ENCODE measurements at places on chromosomes 3 and 15.

GRCh38 chr15:95409211-95409610 is 921.3 kb upstream of the NR2F2 start:
- no peak for DNase-seq

DNA sequence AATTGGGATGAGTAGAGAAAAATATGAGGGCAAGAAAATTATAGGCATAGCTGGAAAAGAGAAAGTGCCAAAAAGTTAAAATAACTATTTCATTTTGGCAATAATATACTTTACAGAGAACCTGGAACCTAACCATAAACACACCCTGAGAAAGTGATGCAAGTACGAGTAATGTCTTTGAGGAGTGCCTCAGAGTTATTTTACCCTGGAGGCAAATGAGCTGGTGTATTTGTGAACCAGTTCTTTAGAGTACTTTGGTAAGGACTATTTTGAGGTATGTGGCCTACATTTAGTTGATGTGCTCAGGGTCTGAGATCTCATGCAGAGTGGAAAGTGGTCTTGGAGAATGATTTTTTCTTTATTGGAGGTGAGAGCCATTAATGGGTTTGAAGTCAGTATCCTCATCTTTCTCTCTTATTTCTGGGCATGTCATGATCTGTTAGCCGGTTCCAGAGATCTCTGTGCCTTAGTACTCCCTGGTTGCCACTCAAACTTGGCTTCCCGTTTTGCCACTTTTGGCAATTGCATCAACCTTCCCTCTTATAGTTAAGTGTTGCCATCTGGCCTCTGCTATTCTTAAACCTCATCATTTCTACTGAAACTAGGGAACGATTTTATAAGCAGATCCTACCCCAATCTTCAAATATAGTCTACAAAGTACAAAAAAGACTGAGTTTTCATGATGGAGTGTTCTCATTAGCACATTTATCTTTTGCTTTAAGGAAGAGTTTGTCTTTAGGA is 145.7 kb downstream of the EPHA6 start:
- DNase-seq, result peak; percentile 72

DNA sequence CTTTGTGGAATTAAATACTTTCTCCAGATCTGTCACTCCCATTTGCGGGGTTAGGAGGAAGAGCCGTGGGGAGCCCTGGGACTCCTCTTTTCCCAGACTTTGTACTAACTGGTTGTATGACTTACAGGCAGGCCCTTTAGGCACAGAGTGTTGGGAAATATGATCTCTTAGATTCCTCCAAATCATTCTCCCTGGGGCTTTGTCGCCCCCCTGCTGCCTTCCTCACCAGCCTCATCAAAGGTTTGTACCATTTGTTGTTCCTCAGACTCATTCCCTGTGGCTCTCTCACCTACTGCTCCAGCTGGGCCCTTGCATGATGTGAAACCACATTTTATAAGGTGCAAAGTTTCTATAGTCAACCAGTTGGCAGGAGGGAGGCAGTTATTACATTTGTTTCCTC is 56.4 kb downstream of the CRYGS start:
- DNase-seq, result peak; percentile 22

- DNase-seq, result no peak
Observed at GRCh38 chr3:1197051-1197450, 104.2 kb downstream of the CNTN6 start.

DNA sequence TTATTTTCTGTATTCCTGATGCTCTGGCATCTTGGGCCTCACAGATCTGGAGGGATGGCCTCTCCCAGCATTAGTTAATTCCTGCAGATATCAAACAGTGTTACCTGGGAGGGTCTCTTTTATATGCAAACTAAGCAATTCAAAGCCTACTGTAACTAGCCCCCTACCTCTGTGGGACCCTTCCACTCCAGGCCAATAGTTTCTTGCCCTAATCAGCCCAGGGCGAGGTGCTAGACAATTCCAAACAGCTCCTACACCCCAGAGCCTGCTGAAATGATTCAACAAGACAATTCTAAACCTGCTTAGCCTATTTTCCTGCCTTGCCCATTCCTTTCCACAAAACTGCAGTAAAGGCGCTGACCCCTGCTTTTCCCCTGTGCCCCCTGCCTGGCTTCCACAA is 106.6 kb upstream of the IGSF10 start:
- no peak for DNase-seq

GRCh38 chr15:64461721-64462162 is 1.4 kb downstream of the ZNF609 start:
- DNase-seq, result peak; percentile 9

- DNase-seq, result peak; percentile 28
Observed at GRCh38 chr3:2098398-2099027, at the start of gene CNTN4. Gene CNTN4, plus strand, starts transcription at chr3:2098866.

DNA sequence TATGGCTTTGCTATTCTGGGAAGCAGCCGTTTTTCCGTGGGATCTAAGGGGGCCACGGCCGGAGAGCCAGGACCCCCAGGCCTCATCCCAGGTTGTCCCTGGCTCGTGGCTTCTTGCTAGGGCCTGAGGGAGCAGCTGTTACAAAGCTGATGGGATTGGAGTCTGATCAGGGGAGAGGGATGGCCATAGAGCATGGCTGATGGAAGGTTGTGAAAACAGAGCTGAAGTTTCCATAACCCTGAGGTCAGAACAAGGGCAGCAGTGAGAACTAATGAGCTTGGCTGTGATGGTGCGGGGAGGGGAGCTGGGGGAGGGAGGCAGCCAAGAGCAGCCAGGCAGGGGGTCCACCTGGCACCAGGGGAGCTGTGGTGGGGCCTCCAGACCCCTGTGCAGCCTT is 63.0 kb downstream of the LINGO1 start:
- DNase-seq, result no peak

- DNase-seq, result peak; percentile 63
Observed at GRCh38 chr3:39208463-39209055, 16.2 kb upstream of the XIRP1 start.

DNA sequence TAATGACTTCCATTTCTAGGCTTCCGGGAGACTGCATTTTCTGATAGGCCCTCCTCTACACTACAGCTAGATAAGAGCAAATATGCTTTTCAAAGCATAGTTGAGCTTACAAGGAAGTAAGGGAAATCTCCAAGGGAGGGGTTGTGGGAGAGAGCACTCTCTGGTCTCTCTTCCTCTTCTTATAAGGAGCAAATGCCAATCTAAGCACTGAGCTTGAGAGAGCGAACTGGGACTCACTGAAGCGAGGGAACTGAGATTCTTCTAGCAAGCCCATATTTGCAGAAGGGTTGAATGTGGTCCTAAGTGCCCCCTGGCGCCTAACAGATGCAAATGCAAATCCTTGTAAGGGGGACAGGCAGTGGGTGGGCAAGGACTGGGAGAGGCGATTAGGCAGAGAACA is 164.8 kb downstream of the ERC2 start:
- peak; percentile 52 for DNase-seq
